Activated CD4-positive, alpha-beta T cell treated with anti-CD3 and anti-CD28 coated beads, Interleukin-2, amount 50 U/mL, for 1 hour (primary cell): ENCODE measurements at places on chromosomes 1 and 21.

- DNase-seq = no peak
Observed at GRCh38 chr1:111615870-111616715, 3.5 kb upstream of the RAP1A start.

- DNase-seq = peak; percentile 19
Observed at GRCh38 chr1:9280015-9280860, 12.5 kb upstream of the SPSB1 start.

DNA sequence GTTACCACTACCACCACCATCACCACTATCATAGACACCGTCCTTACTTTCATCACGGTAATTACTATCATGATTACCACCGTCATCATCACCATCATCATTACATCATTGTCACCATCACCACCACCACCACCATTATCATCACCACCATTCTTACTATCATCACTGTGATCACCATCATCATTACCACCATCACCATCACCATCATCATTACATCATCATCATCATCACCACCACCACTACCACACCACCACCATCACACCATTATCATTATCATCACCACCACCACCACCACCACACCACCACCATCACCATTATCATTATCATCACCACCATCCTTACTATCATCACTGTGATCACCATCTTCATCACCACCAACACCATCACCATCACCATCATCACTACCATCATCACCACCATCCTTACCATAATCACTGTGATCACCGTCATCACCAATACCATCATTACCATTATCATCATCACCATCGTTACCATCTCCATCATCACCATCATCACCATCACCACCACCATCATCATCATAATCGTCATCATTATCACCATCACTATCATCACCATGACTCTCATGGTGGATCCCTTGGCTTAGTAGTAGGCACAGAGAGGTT is 244.4 kb upstream of the C1orf174 start:
- no peak for DNase-seq

GRCh38 chr1:177289532-177289931 is 118.8 kb downstream of the BRINP2 start:
- no peak for DNase-seq

GRCh38 chr21:42593007-42593814 is 60.2 kb upstream of the PDE9A start:
- DNase-seq = peak; percentile 69

DNA sequence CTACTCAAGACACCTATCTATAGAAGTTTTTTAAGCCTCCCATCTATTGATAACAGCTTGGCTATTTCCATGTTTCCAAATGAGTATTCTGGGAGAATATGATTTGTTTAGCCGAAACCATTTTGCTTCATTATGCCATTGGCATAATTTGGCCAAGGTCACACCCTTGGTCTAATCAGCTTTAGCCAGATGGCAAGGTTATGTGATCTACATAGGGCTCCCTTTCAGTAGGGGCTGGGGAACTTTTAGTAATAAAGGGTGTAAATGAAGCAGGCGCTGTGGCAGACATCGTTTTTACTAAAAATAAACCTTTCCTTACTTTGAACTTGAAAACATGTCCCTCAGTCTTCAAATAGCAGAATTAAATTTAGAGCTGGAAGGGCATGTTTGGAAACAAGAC is 3.0 kb upstream of the PDC start:
- no peak for DNase-seq

DNA sequence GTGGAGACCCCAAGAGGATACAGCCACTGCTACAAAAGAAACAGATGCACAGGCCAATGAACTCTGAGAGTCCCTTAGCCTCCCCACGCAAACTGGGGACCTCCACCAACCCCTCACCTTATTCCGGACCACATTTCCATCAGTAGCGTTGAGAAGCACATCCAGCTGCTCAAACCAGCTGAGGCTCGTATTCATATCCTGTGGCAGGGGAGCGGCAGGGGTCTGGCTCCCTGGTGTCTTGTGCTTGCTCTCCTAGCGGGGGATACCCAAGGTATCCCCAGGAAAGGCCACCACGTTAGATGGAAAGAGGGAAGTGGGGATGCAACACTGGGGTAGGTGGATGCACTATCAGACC is 481 bp downstream of the CCDC163 start:
- no peak for DNase-seq

DNA sequence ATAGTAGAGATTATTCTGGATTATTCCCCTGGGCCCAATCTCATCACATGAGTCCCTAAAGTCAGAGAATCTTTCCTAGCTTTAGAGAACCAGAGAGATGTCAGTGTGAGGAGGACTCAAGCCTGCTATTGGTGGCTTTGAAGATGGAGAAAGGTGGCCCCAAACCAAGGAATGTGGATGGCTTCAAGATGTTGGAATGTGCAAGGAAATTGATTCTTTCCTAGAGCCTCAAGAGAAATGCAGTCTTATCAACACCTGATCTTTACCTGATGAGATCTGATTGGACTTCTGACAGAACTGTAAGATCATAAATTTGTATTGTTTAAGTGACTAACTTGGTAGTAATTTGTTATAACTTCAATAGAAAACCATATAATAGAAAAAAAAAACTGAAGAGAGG is 51.0 kb downstream of the NME7 start:
- DNase-seq = no peak

DNA sequence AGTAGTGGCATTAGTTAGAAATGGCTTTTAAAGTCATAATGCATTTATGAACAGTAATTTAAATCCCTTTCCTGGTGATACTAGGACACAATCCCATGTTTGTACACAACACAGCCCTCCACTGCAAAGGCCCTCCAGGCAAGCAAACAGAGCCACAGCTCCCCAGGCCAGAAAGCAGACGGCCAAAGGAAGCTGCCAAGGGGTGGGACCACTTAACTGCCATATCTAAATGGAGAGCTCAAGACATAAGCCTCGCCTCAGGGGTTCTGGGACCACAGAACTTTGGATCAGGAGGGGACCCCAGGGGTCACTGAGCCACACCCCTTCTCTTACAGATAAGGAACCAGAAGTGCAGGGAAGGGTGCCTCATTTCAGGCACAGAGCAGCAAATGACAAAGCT is 189.7 kb downstream of the KCNH1 start:
- no peak for DNase-seq

DNA sequence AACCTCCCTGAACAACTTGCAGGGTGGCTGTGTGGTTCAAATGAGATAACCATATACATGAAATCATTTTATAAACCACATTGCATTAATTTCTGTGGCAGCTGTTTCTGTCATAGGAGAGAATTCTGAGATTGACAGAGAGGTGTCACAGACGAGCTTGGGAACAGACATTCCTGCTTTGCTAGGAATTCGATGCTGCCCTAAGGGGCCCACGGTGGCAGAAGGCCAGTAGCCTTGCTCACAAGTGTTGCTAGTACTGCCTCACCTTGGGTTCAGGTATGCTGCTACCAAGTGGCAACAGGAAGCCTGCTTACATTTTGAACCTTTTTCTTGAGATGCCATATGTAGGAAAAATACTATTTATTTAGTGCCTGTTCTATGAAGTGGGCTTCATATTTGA is 13.4 kb downstream of the KCNA10 start:
- DNase-seq = no peak

- no peak for DNase-seq
Observed at GRCh38 chr1:162983671-162984425, 85.3 kb upstream of the RGS4 start.
